ENCODE measurements at places on chromosomes 6 and 20. TPM values are rescaled to one million over a fixed set of nuclear protein-coding genes. Genes with fewer than 3 reads are reported as not detected.

DNA sequence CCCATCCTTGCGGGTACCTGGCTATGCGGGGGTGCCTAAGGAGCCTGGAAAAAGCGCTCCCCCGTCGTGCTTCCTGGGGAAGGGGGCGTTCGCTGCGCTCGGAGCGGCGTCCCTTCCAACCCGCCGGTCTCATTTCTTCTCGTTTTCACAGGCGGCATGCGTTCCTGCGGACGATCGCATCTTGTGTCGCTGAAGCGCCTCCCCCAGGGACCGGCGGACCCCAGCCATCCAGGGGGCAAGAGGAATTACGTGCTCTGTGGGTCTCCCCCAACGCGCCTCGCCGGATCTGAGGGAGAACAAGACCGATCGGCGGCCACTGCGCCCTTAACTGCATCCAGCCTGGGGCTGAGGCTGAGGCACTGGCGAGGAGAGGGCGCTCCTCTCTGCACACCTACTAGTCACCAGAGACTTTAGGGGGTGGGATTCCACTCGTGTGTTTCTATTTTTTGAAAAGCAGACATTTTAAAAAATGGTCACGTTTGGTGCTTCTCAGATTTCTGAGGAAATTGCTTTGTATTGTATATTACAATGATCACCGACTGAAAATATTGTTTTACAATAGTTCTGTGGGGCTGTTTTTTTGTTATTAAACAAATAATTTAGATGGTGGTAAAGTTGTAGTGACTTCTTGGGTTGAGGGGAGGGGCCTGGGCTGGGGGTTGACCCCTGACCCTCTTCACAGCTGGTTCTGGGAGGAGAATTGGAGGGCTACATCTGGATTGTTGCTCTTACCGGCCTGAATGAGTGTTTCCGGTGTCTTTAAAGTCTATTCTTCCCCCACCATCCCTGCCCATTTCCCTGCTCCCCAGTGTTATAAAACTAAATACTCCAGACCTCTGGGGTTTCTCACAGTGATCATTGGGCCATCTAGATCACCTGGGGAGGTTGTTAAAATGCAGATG is 1.1 kb downstream of the ID1 start:
- DNase-seq = no peak

DNA sequence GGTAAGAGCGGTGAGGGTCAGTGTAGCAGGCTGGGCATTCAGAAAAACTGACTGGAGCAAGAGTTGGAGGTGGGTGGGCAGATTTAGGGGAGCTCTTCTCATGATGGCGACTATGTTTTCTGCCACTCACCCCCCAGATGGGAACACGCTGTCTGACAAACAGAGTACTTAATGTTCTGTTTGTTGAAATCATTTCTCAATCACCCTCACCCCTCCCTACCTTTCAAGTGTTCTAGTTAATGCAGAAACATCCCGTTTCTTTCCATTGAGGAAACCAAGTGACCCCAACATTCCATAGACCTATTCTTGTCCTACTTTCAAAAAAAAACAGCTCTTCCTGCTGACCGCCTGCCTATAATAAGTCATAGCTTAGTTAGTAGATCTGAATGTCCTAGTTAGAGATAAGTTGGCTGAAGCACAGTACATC is 132.5 kb upstream of the NEDD9 start:
- DNase-seq = no peak

GRCh38 chr6:169824848-169825557 is 73.6 kb downstream of the ERMARD start:
- DNase-seq = no peak

OPRL1 gene
- polyA plus RNA-seq = 0.49 TPM

GLYATL3 gene
- 0.09 TPM for polyA plus RNA-seq

C6orf163 gene
- polyA plus RNA-seq = 3.3 TPM

PAK5 gene
- 1.1 TPM for polyA plus RNA-seq
